Cortex of kidney (tissue), 1 donor: ENCODE measurements at places on chromosomes 1 and 21.

- DNase-seq, result no peak
These were observed 15.3 kb downstream of the MAN1C1 start for GRCh38 chr1:25631750-25632485.

GRCh38 chr1:68204977-68205630, 27.2 kb downstream of the WLS start:
- DNase-seq, result no peak

- DNase-seq, result no peak
These were observed 66.2 kb downstream of the COQ8A start for GRCh38 chr1:227006226-227006796.

DNA sequence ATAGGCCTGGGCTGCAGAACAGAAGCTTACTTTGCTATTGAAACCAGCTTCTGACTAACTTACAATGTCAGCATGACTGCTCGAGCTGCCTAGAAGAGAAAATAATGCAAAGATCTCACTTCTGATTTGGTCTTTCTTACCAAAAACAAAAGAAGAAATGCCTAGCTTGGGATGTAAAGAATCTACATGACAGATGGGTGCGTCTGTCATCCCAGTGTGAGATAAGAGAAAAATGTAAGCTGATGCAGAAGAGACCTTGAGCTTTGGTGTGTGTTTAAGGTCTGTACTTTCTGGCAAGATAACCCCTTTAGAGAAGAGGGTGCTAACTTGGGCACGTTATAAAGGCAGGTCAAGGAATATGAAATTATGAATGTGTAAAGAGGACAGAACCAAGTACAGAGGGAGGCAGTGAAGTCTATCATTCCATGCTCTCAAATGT, 3.6 kb downstream of the FAM20B start:
- no peak for DNase-seq

- no peak for DNase-seq
These were observed 21.2 kb upstream of the UTS2 start for GRCh38 chr1:7873801-7874795.

GRCh38 chr1:82948386-82948785, 1050.5 kb downstream of the TTLL7 start:
- no peak for DNase-seq
